ENCODE measurements at places on chromosomes 2 and 18.

GRCh38 chr2:144320491-144320890 is 199.4 kb downstream of the ZEB2 start:
- DNase-seq = peak; percentile 39

DNA sequence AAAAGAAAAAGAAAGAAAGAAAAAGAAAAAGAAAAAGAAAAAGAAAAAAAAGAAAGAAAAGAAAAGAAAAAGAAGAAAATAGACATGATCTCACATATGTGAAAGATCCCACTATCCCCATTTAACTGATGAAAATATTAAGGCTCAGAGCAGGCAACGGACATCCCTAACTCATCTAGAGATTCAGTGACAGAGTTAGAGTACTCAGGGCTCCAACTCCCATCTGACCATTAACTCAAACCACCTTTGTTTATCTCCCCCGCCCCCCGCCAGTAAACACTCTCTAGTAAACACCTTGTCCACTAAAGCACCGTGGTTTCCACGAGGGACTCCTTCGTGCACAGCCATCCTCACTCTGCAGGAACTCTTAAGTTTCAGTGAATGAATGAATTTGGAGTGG is 142.9 kb downstream of the TGIF1 start:
- no peak for DNase-seq

GRCh38 chr2:10414591-10414990 is 33.5 kb downstream of the ODC1 start:
- DNase-seq = no peak

DNA sequence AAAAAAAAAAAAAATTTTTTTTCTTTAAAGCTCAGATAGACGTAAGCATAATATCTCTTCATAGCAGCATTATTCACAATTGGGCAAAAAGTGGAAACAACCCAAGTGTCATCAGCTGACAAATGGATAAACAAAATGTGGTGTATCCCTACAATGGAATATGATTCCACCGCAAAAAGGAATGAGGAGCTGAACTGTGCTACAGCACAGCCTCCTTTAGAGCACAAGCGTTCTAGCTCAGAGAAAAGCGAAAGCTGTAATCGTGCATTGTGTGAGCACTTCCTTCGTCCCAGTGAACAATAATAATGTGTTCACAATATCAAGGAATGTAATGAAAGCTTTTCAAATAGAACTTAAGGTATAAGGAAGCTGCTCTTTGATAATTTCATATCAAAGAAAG is 11.7 kb upstream of the CHMP1B start:
- DNase-seq = no peak

DNA sequence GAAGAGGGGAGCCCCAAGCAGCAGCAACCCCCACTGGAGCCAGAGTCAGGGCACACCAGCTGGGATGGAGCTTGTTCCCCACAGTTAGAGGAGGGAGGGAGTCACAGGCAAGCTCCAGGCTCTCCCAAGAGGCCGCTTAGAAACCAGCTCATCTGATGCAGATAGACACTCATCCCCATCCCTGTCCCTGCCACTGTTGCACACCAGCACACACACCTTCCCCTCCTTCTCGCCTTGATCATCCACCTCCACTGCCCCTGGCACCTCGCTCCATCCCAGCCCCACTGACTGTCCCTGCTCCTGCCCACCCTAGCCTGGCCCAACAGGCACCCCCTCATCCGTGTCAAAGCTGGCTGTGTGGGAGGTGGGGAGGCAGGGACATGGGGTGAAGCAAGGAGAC is 1.5 kb upstream of the RUFY4 start:
- DNase-seq = no peak

DNA sequence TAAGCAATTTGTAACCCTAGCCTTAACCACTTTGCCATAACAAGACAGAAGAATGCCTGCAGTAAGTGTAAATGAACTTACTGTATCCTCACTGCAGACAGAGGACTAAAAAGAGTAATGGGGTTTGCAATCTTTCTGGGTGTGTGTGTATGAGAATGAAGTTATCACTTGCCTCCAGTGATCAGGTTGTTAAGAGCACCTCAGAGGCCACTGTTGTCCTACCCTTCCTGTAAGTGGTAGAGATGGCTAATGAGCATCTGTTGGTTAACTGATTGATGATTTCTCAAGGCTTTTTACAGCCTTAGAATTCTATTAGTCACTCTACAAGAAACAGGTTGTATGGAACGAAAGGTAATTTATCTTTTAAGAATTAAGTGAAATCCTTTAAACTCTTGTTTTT is 27.6 kb upstream of the GTF2A1L start:
- DNase-seq = no peak

DNA sequence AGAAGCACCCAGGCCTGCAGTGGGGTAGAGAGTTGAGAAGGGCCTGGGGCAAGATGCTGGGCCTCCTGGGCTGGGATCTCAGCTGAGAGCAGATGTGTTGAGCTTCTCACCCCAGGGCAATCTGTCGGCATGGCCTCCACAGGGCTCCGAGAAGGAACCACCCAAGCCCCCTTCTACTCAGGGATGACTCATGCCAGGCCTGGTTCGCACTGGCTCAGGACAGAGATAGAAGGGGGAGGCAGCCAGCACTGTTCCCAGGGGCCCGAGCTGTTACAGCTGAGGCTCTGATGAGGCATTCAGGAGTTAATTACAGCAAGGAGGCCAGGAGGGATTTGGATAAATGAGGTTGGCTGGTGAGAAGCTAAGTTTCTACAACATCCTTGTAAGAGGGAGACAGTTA is 62.5 kb downstream of the CENPO start:
- no peak for DNase-seq

DNA sequence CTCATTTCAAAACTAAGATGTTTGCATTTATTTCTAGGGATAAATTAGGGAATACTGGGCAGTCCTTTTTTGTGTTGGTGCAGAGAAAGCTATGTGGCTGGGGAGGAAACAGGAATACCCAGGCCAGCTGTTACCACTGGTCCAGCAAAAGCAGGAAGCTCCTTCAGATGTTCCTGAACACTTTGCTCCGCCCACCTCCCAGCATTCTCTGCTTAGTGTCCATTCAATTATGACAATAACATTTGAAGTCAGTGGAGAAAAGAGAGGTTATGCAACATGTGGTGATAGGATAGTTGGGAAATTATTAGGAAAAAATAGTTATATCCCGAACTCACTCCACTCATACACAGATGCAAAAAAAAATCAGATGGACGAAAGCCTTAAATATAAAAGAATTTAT is 22.1 kb upstream of the ARPC2 start:
- no peak for DNase-seq

DNA sequence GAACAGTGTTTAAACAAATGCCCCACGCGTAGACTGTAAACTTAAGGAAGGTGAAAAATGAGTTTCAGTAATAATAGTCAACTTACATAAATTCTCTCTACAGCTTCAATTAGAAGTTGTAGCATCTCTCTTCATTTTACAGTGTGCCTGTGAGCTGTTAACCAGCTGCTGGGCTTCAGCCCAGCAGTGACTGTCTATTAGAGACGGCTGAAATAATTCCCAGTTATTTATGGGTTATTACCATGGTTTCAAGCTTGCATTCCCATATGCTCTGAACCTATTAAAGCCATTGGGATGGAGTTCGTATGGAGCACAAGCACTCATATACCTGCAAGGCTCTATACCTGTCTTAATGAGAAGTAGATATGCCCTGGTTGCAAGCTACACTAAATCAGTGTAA is 501.1 kb downstream of the CNTNAP5 start:
- no peak for DNase-seq

GRCh38 chr2:205089958-205090357 is 544.7 kb downstream of the PARD3B start:
- no peak for DNase-seq
